Activated CD8-positive, alpha-beta T cell treated with anti-CD3 and anti-CD28 coated beads, Interleukin-2, amount 10 ng/mL, durations not matched to agents 7 days and 5 days (primary cell): ENCODE measurements at places on chromosomes 6 and 20.

DNA sequence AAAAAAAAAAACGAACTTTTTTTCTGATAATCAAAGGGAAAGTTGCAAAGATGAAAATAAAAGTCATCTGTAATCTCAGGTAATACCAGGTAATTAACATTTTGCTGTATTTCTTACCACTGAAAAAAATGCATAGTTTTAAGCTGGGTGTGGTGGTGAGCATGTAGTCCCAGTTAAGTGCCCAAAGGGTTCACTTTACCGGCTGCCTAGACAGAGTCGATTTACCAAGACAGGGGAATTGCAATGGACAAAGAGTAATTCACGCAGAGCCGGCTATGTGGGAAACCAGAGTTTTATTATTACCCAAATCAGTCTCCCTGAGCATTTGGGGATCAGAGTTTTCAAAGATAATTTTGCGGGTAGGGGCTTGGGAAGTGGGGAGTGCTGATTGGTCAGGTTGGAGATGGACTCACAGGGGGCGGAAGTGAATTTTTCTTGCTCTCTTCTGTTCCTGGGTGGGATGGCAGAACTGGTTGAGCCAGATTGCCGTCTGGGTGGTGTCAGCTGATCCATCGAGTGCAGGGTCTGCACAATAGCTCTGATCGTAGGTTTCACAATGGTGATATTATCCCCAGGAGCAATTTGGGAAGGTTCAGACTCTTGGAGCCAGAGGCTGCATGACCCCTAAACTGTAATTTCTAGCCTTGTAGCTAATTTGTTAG is 51.9 kb downstream of the RPF2 start:
- no peak for DNase-seq

DNA sequence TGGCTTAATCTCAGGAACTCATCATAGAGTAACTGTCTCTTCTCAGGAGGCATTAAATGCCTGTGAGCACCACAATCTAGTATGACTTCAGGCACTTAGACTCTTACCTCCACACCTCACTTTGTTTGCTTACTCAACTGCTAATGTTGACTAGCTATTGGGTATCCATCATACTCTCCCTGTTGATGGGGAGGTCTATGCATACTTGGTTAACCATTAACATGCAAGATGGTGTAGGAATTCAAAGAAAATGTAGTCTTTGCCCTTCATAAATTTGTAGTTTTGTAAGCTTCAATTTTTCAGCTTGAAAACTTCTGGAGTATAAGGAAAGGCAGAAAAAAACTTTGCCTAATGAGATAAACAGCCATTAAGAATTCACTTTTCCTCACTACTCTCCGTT is 501.0 kb upstream of the MARCKS start:
- DNase-seq: no peak

GRCh38 chr6:30877419-30878262 is 6.7 kb upstream of the DDR1 start:
- DNase-seq: peak; percentile 85

DNA sequence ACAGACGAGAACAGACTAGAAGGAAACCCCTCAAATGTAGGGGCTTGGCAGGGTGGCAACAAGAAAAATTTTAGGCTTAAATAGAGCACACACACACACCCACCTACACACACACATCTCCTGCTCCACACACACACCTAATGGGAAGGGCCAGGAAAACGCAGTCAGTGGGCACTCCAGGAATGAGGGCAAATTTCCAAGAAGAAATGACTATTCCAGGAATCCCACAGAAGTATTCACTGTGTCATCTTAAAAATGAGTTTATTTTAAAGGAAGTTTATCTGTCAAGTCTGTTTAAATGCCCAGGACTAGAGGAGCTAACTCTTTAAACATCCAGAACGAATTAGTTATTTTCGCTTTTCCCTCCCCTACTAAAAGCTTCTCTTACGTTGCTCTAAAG is 13.0 kb downstream of the ALDH8A1 start:
- no peak for DNase-seq

- DNase-seq: no peak
Measured at GRCh38 chr20:58938078-58938477, 43.0 kb upstream of the NELFCD start.

DNA sequence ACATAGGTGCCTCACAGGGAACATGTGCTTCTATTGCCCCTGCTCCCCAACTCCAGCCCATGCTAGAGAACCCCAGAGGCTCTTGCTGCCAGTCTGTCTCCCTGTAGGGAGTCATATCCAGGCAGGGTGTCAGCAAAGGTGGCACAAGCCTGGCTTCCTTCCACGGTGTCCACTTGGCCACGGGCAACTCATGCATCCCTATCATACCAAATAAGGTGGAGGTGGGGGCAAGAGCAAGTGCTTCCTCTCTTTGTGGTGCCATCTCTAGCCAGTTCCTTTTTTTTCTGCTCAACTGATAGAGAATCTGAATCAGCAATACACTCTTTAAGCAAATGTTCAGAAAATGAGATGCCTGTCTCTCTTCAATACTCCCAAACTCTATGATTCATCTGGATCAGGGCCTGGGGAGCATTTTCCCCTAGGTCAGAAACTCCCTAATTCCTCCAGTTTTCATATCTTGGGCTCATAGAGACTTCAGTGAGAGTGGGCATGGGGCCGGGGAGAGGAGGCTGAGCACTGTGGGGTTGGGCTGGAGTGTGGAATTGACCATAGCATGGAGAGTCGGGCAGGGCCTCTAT is 105.1 kb upstream of the GPR6 start:
- DNase-seq: no peak

GRCh38 chr6:85580878-85581267 is 12.8 kb downstream of the SNX14 start:
- no peak for DNase-seq

- no peak for DNase-seq
Measured at GRCh38 chr20:44111712-44112335, 75.2 kb downstream of the JPH2 start.

- DNase-seq: no peak
Measured at GRCh38 chr20:14523090-14523489, 185.7 kb upstream of the FLRT3 start.

- DNase-seq: peak; percentile 53
Measured at GRCh38 chr6:158813032-158813431, 6.1 kb downstream of the EZR start.

DNA sequence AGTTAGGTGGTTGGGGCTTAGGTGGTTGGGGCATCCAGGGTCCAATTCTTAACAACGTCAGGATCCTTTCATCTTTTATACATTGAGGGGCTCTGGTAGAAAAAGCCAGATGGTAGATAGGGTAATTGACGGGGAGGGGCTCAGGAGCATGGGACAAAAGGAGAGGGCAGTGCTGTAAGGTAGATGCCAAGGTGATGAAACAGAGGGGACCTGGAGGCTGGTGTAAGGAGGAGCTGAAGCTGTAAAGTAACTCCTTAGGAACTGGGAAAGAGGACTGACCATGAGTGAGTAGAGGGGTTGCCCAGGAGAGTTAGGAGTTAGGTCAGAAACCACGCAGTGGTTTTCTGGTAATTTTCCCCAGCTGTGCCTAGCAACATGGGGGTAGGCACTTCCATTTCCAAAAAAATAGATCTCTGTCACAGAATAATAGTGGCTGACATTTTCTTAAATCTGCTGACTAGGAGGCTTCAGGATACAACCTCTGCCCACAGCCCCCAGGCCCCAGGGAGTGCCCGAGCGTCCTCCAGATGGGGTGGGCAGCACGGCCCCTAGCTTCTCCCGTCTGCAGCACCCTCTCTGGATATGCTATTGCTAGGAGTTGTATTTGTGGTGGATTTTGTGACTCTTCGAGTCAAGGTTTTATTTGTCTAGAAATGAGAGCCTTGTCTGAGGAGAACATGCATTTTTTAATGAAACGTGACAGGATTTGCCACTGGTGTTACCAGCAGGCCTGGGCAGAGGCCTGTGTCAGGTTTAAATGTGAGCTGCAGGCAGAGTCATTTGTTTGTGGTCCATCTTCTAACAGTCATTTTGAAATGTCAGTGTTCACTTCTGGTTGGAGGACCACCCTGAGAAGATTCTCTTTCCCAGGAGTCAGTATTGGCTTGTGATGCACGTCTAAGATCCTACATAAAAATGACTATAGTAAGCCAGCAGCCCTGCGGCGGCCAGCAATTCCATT is 44.6 kb downstream of the TULP4 start:
- DNase-seq: no peak

DNA sequence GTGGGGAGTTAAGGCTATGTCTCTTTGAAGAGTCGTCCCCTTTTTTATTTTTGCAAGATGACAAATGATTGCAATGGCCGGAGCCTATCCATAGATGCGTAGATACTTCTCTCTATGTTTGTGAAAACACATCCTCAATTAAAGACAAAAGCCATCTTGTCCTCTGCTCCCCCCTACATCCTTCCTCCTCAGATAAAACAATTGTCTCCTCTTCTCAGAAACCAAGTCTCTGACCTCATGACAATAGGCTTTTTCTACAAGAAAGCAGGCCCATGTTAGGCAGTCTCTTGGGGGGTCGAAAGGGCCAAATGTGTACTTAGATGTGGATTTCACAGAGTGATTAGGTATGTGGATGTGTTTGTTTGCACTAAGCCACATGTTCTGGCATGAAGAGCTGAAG is 51.1 kb upstream of the SSTR4 start:
- no peak for DNase-seq

- DNase-seq: no peak
Measured at GRCh38 chr6:157468054-157468453, 87.1 kb downstream of the ZDHHC14 start.

DNA sequence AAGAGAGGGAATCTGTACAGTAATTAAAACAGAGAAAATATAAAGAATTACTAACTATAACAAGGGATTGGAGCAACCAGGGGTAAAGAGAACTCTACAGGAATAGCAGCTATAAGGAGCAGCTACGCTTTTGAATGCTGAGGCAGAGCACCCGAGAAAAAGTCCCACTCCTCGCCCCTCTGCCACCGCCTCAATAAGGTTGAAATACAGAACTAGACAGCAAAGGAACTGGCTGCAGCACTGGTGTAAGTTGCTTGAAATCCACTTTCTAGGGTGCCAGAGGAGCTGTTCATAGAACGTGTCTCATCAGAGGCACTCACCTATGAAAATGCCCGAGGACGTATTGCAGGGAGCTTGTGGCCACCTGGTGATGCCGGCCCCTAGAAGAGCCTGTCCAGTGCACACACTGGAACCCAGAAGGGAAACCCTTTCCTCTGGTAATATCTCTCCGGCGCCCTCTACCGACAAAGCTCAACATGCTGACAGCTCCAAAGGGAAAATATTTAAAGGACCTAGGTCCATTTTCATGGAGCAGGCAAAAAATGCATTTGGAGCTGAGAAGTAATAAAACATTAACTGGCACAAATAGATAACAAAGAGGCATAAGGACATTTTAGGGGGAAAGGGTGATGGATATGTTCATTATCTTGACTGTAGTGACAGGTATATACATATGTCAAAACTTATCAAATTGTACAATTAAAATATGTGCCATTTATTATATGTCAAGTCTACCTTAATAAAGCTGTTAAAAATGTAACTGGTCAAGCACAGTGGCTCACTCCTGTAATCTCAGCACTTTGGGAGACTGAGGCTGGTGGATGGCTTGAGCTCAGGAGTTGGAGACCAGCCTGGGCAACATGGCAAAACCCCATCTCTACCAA is 137.4 kb upstream of the HDAC2 start:
- peak; percentile 45 for DNase-seq

GRCh38 chr6:16058201-16058928 is 70.5 kb upstream of the MYLIP start:
- no peak for DNase-seq

DNA sequence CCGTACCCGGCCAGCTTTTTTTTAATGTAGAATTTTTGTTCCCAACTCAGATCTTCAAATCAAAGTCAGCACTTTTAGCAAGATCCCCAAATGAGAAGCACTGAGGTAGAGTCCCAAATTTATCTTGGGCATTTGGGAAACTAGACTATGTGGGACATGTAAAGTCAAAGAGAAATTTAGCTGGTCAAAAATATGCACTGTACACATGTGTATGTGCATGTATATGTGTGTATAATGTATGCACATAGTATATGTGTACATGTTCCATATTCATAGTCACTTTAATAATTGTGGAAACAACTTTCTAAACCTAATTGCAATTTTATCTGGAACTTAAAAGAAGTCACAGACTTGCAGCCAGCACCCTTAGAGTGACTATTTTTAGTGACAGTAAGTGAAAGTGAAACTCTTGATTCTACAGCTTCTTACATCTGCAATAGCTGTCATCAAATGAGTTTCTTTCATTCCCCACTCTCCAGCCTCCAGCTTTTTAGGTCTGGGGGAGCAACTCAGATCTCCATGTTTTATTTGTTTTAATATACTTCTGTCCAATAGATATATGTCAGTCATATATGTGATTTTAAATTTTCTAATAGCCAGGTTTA is 53.6 kb downstream of the CDC40 start:
- DNase-seq: peak; percentile 25

- DNase-seq: no peak
Measured at GRCh38 chr20:48142516-48142773, 357.2 kb upstream of the SULF2 start.

DNA sequence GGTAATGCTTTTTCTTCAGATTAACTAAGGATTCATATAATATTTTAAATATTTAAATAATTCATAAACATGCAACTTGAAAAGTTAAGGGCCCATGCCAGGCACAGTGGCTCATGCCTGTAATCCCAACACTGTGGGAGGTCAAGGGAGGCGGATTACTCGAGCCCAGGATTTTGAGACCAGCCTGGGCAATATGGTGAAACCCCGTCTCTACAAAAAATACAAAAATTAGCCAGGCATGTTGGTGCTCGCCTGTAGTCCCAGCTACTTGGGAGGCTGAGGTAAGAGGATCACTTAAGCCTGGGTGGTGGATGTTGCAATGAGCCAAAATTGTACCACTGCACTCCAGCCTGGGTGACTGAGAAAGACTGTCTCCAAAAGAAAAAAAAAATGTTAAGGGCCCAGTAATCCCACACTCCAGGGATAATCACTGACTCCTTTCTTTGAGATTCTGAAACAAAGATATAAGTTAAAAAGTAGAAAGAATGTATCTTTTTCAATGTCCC is 7.9 kb upstream of the RIN2 start:
- no peak for DNase-seq

GRCh38 chr6:72623808-72624207 is 1.9 kb downstream of the KCNQ5 start:
- no peak for DNase-seq

- no peak for DNase-seq
Measured at GRCh38 chr6:18545726-18546125, 158.6 kb downstream of the RNF144B start.

DNA sequence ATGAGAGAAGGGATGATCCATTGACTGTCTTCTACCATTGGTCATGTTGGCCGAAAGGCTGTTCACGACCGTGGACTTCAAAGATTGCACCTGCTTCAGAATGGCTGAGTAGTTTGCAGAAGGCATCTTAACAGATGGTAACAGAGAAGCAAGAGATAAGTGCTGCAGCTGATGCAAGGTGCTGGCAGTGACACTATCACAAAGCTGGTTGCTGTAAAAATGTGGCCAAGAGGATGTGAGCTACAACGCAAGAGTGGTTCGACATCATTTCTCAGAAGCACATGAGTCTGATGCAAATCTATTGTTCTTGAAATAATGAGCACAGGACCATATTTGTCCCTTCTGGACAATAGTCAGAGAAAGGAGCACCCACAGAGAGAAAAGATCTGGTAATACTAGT is 27.0 kb upstream of the ANKEF1 start:
- DNase-seq: no peak

DNA sequence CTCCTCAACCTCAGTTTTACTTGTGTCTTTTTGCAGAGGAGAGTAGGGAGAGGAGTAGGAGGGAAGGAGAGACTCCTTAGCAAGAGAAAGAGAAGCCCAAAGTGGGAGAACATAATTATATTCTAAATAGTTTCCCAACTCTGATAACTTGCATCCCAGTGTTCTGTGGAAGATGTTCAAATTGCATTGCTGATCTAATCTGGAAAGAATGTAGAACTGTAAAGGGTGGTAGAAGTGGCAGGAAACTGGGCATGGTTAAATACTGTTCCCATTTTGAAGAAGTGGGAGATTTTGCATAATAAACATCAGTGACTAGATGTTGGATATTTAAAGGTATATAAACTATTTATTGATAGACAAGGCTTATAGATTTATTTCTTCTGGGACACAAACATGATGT is 42.6 kb upstream of the HMGN3 start:
- DNase-seq: no peak
